Cerebellar nuclear complex (tissue), 1 donor: ENCODE measurements at places on chromosomes 12 and 14.

DNA sequence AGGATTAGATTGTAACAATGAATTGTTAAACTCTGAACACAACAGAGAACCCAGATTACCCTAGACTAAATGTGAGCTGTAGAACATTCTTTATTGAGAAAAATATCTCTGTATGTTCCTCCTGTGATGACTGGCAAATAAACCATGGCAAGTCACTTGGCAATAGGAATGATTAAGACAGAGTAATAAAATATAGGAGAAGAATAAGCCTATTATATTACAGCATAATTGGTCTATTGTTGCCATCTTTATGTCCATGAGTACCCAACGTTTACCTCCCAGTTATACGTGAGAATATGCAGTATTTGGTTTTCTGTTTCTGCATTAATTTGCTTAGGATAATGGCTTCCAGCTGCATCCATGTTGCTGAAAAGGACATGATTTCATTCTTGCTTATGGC, 211.2 kb upstream of the AVPR1A start:
- no peak for DNase-seq

DNA sequence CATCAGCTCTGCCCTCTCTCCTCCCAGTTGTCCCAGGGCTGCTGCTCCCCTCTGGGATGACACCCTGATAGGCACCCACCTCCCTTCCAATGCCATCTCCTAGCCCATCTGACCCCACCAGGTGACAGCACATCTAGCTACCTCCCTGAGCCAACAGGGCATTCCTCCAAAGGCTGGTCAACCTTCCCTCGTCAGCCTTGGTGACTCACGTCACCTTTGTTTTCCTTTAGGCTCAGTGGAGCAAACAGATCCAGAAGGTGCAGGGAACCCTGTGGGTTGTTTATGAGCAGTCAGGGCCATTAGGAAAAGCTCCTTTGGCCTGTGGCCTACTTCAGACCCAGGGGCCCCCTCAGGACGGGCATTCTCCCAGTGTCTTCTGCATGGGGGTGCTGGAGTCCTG, 32.4 kb downstream of the PIGH start:
- DNase-seq: no peak

DNA sequence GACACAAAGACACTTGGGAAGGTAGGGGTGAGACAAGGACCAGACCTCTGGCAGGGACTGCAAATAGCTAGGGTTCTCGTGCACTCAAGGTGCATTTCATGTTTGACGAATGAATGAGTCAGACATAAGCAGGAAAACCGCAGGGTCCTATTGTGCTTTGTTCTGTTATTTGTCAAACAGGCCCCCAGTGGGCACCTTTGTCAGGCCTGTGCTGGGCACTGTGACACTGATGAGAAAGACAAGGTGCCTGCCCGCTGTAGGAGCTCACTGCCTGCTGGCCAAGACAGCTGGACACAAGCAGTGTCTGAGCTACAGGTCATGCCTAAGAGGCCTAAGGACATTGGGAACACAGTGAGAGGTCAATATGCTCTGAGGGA, 2.3 kb downstream of the OTUB2 start:
- DNase-seq: no peak

GRCh38 chr12:79414252-79414651, 276.5 kb downstream of the PAWR start:
- DNase-seq: no peak

- DNase-seq: no peak
These were observed 3.4 kb upstream of the FAM177A1 start for GRCh38 chr14:35042632-35043031.

DNA sequence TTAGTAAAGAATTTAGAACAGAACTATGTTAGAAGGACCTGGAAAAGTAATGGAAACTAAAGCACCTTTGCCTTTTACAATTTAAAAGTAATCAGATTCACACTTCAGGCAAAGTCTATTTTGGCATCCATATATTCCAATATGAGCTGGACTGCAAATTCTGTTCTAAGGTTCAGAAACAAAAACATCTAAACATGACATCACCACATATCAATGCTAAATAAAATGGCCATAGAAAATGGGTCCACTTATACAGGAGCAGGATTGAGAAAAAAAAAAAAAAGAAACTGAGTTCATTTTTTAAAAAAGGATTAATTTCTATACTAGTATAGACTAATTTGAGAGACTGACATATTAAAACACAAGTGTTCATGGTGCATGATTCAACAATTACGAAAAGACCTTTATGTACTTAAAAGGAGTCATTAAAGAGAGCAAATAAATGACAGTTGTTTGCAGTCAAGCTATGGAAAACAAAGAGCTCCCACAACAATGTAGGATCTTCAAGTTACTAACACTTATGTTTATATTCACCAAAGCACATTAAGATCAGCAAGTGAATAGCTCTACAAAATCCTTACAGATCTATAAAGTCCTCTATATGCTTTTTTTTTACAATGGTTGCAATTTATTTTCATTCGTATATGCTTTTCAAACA, 45.7 kb downstream of the DICER1 start:
- DNase-seq: no peak

DNA sequence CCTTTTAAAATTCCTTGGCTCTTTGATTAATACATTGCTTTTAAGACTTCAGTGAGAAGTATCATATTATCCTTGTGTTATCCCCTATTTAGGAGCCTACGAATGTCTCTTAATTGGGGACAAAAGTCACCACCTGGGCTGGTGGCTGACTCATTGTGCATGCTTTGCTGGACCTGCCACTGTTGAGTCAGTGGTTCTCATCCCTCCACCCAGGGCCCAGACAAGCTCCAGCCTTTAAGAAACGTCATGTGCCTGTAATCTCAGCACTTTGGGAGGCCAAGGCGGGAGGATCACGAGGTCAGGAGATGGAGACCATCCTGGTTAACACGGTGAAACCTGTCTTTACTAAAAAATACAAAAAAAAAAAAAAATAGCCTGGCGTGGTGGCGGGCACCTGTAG, 57.9 kb downstream of the OTX2 start:
- no peak for DNase-seq

DNA sequence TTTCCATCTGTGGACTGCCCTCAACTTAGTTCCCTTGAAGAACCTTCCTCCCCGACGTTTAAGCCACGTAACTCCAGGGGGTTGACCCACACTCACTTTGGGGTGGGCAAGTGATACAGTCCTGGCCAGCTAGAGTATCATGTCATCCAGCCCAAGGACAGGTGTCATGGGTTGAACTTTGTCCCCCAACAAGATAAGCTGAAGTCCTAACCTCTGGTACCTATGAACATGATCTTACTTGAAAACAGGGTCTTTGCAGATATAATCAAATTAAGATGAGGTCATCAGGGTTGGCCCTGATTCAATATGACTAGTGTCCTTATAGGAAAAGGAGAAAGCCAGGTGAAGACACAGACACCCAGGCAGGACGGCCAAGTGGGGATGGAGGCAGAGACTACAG, 68.6 kb downstream of the ITPK1 start:
- DNase-seq: no peak

DNA sequence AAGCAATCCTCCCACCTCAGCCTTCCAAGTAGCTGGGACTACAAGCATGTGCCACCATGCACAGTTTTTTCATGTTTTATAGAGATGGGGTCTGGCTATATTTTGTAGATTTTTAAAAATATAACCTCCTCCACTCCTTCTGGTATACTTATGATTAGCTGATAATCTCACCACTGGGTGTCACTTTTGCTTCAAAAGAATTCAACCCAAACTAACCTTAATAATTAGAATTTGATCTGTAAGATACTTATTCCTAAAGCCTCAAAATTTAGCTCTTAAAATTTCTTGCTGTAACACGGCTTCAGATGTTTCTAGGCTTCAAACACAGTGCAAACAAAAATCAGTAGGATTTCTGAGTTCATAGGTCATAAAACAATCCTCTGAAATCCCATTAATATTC, 130.3 kb downstream of the CEP83 start:
- no peak for DNase-seq

DNA sequence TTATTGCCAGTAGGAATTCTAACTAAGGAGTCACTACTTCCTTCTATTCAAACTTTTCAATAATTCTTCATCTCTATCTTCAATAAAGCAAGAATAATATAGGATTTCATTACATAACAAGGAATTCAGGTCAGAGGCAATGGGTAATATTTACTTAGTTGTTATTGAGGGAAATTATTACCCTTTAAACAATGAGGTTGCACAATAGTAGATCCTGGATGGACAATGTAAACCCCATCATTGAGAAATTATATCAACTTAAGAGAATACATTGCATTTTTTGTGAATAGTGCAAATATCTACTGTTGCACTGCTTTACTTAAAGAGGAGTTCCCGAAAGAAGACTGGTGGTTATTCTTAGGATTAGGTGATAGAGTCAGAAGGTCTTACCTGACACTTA, 43.8 kb downstream of the A2M start:
- no peak for DNase-seq

DNA sequence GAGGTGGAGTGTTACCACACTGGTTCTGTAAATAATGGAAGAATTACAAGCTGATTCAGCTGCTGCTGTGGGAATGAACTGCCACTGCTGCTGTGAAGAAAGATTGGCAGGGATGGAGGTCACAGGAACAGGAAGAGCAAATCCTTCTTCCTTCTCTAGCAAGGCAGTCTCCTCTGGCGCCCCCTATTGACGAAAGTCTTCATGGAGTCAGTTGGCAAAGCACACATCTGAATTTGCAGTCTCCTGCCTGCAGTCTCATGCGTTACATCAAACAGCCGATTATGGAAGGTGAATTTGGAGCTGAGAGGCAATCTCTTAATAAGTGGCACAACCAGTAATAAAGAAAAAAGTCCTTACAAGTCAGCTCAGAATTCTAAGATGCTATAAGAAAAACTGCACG, 106.0 kb upstream of the TMTC1 start:
- no peak for DNase-seq

DNA sequence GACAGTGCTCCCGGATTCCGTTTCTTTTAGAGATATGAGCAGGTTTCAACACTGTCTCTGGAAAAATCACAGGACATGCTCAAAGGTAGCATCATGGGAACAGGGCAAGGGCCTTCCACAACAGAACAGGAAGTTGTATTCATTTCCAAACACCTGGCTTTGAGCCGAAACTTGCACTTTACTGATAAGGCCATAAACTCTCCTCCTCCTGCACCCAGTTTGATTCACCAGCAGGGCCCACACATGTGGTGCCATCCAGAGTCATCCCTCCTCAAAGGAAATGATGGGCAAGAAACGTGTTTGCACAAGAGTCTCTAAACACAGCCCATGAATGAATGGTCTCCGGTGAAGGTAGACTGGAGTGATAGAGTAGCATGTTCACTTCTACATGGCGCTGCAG, 268.4 kb upstream of the FKBP4 start:
- no peak for DNase-seq

DNA sequence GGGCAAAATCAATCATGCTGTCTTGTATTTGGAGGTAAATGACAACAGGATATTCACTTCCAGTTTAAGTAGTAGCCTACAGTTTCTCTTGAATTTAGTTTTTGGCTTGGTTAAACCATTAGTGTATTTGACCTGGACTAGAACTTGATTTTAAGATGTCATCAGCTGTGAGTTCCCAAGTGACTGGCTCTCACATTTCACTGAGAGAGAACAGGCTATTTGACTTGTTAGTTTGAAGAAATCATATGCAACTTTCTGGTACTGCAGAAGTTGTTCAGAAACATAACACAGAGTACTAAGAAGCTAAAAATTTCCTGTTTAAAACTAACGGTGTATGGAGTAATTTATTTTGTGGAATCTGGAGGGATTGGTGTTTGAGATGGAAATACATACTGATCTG, 22.3 kb downstream of the MNAT1 start:
- DNase-seq: no peak

DNA sequence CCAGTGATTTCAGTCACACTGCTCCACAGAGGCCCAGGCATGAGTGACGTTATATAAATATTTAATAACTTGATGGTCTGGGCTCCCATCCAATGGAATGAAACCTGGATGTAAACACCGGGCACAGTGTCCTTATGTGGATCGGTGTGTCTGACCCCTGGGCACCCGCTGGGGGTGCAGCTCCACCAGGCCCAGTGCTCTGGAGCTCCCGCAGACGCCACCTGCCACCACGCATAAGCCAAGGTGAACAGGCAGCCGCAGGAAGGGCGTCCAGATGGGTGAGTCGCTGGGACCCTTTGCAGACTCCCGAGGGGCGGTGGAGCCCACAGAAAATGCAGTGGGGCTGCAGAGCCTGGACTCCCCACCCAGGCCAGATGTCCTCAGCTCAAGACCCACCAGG, 121.6 kb downstream of the SCARB1 start:
- no peak for DNase-seq

DNA sequence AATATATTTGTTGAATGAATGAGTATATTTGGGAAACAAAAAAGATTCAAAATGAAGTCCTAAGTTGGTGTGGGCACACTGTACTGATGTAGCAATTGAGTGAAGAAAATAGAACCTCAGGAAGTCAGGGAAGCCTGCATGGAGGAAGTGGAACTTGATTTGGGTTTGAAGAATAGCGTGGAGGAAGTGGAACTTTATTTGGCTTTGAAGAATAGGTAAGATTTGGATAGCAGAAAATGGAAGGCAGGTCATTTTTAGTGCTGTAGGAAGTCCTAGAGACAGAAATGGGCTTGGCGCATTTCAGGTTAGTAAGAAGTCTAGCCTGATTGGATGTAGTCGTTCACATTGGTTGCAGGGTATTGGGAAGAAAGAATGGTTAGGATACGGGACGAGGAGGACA, 5.4 kb downstream of the C12orf75 start:
- no peak for DNase-seq

DNA sequence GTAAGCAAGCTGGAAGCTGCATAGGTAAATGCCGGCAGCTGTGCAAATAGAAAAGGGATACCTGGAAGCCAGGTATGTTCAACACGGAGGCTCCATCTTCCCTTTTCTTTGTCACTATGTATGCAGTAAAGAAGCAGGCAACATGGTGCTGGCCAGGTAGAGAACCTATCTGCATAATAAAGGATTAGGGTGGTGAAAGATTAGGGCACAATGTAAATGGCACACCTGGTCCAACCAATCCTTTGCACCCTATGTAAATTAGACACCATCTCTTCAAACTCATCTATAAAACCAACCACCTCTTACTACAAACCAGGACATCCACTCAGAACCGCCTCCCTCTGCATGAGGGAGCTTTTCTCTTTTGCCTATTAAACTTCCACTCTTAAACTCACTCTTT, 32.3 kb downstream of the RPS29 start:
- no peak for DNase-seq

DNA sequence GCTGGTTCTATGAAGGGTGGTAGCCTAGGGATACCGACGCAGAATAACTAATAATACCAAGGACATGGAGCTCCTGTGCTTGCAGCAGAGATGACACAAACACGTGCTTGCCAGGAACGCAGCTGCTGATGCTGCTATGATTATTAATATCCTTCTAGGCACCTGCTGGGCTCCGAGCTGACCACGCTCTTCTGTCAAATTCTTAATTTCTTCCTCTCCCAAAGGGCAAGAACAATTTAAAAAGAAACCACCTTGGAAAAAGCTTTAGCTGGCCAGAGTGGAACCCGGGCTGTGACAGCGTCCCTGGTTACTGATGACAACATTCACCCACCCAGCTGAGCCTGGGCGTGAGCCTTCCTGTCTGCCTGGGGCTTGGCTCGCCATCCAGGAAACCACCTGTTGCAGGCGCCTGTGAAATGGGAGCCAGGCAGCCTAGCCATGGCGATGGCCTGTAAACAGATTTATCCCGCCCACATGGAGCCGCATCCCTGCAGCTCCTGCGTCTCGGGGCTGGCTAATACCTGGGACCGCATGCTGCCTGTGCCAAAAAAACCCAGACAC, 28.8 kb downstream of the CLMN start:
- DNase-seq: no peak
